ENCODE measurements at places on chromosomes 5 and 9.

- no peak for DNase-seq
These were observed 7.0 kb downstream of the TIGD6 start for GRCh38 chr5:149993471-149993870.

- no peak for DNase-seq
These were observed 159.9 kb downstream of the TMEM38B start for GRCh38 chr9:105854026-105854782.

- no peak for DNase-seq
These were observed at the start of gene IFNA14 for GRCh38 chr9:21239911-21240310. Gene IFNA14 (minus strand): TSS chr9:21240005. CDS start chr9:21239935, 70 bp downstream.

- DNase-seq = no peak
These were observed 78.1 kb upstream of the CDK20 start for GRCh38 chr9:88052321-88052965.

- DNase-seq = no peak
These were observed 108.7 kb downstream of the ZDHHC21 start for GRCh38 chr9:14584571-14584970.

- DNase-seq = no peak
These were observed 13.0 kb downstream of the STOM start for GRCh38 chr9:121357011-121357410.

DNA sequence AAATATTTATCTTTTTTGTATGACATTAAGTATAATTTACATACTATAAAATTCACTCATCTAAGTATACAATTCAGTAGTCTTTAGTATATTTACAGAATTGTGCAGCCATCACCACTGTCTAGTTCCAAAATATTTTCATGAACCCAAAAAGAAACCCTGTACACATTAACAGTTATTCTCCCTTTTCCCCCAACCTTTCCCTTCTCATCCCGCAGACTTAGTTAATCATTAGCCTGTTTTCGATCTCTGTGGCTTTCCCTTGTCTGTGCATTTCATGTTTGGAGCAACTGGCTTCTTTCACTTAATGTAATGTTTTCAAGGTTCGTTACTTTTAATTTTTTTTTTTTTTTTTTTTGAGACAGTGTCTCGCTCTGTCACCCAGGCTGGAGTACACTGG lies 37.5 kb downstream of the MTREX start:
- DNase-seq = no peak

DNA sequence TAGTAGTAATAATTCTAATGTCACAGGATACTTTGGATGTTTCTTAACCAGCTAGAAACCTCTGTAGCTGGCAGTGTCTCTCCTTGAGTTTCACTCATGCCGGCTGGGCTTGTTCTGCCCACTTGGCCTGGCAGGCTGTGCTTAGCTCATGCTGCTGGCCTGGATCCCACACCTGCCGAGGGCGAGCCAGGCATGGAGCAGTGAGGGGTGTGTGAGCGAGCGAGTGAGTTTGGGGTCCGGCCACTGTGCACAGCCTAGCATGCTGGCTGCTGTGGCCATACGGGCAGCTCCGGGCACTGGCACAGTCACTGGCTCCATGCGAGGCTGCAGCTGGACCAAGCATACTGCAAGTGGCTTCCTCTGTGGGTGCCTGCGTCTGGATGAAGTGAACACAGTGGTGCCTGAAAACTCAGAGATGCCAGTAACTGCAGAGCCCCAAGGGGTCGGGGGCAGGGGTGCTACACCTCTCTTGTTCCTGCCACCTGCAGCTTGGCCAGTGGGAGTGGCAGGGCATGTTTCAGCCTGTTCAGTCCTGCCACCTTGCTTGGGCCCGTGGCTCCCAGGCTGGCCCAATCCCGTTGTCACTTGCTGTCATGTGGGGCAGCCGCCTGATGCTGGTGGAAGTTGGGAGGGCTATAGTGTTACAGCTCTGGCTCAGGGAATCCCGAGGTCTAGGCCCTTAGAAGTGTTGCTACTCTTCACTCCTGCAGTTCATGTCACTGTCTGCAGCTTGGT lies 9.9 kb downstream of the FSD1L start:
- no peak for DNase-seq

GRCh38 chr9:70410368-70410767 lies 4.1 kb downstream of the KLF9 start:
- no peak for DNase-seq

GRCh38 chr9:127977884-127978647 lies 2.7 kb downstream of the EEIG1 start:
- DNase-seq = peak; percentile 20

DNA sequence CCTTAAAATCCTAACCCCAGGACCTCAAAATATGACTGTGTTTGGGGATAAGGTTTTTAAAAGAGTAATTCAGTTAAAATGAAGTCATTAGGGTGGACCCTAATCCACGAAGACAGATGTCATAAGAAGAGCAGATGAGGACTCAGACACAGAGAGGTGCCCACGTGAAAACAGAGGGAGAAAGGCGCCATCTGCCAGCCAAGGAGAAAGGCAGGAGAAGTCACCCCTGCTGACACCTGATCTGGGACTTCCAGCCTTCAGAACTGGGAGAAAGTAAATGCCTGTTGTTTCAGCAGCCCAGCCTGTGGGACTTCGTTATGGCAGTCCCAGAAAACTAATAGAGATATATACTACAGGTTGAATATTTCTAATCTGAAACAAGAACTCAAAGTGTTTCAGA lies 67.4 kb downstream of the ROR2 start:
- DNase-seq = no peak

DNA sequence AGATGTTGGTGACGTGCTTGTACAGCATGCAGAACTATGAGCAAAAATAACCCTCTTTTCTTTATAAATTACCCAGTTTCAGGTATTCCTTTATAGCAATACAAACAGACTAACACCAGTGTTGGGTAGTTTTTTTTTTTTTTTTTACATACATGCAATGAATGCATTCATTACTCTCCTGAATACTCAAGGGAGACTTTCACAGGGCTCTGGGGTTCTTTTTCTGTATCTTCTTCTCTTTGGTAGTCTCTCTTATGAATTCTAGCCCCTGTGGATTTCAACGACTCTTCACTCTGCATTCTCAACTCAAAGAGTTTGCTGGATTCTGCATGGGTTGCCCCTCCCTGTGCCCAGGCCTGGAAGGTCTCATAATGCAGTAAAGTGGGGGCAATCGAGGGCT lies 27.8 kb downstream of the PTTG1 start:
- DNase-seq = no peak

GRCh38 chr5:131104169-131104808 lies 60.8 kb downstream of the HINT1 start:
- DNase-seq = no peak

DNA sequence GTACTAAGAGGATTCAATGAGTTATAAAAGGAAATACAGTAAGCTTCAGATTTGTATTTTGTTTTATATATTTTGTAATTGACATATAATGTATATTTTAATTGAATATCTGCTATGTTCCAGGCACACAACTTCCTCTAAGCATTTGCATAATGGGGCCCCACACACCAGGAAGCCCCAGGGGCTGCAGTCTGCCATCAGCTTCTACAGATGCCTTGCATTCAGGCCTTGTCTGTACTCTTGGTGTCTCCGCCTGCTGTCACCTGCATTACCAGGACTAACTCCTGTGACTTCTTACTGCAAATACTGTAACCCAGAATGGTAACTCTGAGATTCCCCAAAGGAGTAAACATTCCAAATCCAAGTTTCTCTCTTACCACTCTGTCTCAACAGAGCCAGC lies 20.6 kb downstream of the ARL15 start:
- DNase-seq = no peak

DNA sequence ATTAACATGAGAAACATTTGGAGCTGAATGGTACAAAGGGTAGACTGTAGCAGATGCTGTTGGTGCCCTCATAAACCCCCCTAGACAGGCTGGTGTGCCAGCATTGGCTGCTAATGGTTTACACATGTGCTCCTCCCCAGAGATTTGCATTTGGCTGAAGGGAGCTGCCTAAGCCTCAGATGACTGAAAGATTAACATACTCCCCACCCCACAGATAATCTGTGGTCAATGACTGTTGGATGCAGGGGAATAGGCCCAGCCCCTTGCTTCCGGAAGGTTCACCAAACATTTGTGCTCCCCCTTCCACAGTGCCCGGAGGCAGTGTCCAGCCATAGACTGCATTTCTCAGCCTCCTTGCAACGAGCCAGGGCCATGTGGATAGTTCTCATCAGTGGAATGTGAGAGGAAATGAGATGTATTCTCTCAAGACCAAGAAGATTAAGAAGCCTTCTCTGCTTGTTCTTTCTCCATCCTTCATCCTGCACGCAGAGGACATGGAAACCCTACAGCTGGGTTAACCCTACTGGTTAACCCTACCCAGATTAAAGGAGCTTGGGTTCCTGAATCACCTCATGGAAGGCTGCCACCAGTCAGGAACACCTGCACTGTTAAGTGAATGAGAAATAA lies 79.6 kb downstream of the PHAX start:
- DNase-seq = peak; percentile 74

GRCh38 chr9:92612292-92612691 lies 57.6 kb downstream of the IPPK start:
- DNase-seq = no peak

DNA sequence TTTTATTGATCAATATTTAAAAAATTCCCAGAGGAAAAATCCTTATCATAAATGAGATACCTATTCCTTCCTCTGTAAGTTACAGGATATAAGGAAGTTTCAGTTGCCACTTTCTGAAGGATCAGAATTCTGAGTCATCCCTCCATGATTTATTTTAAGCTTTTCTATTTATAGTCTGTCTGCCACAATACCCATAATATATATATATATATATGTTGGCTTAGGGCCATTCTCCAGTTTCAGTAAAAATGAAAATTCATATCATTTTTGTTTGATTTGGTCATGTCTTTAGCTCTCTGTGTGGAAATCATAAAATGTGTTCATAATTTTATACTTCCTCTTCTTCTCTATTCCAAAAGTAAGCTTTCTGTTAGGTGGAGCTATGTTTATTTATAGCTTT lies 215.8 kb upstream of the CYLC2 start:
- no peak for DNase-seq

DNA sequence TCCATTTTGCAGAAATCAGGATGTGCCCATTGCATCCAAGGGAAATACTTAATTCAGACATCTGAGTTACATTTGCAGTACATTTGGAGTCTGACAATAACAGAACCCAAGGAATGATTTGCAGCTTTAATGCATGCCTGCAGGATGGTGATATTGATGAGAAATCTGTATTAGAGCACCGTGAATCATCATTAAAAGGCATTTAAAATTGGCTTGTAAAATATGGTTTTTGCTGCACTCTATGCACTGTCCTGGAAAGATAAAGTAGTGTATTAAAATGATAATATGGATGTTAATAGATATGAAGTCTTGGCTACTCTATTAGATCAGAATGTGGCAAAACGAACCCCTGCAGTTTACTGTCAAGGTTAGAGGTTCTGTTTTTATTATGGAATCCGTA lies 556.9 kb downstream of the MAT2B start:
- no peak for DNase-seq

- no peak for DNase-seq
These were observed 28.0 kb upstream of the BNC2 start for GRCh38 chr9:16898464-16898863.

- DNase-seq = no peak
These were observed 222.6 kb downstream of the MEF2C start for GRCh38 chr5:88660264-88660946.

- no peak for DNase-seq
These were observed 310.9 kb downstream of the ACTL7B start for GRCh38 chr9:108544866-108545265.

DNA sequence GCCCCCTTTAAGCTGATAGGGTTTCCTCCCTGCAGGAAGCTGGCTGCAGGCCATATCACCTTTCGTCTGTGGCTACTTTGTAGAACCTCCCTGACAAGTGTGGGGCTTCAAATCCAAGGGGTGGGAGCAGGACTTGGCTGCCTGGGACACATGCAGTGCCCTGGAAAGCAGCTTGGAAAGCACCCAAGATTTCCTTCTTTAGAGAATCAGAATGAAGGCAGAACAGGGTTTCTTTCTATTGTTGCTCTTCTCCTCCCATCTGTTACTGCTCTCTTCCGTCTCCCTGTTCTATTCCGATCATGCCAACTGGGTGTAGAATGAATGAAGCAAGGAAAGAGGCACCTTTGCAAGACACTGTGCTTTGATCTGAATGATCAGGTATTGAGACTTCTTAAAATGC lies 282.2 kb downstream of the MED10 start:
- no peak for DNase-seq

- no peak for DNase-seq
These were observed 45.0 kb upstream of the DMRTA1 start for GRCh38 chr9:22401671-22402070.

DNA sequence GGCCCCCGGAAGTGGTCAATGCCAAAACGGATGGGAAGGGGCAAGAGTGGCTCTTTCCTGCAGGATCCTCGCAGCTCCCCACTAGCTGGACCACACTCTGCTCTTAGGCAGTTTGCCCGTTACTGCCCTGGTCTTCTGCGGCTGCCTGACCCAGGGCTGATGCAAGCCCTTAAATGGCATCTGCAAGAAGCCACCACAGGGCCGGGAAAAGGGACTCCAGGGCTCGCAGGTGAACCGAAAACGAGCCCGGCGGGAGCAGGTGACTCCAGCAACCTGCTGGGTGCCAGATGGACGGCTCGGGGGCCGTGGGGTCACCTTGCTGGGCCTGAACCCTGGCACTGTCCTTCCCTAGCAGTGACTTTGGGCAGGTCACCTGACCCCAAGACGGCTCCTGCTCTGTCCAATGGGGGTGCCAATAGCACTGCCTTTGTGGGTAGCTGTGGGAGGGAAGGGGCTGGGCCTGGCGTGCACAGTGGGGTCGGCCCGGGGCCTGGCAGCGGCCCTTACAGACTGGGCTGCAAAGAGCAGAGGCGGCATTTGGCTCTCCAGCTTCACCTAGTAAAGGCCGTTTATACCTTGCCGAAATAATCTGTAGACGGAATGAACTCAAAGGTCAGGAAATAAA lies 1.3 kb downstream of the TMEM250 start:
- DNase-seq = no peak

- no peak for DNase-seq
These were observed 44.1 kb downstream of the SLC22A5 start for GRCh38 chr5:132413567-132413966.

GRCh38 chr5:59067956-59068656 lies 485.2 kb downstream of the RAB3C start:
- DNase-seq = no peak

DNA sequence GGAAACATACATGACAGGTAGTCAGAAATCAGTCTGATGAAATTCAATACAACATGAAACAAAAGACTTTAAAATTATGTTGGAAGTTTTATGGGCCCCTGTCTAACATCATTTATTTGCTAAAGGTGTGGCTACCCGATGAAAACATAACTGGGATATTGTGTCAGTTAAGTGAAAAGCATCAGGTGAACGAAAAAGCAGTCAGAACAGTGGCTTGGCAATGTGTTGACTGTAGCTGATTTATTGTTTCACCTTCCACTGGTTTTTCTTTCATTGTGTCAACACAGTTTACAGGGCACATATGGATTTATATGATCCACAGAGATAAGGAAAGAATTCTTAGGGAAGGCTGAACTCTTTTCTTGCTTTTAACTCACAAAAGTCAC lies 429.6 kb upstream of the ZNF608 start:
- no peak for DNase-seq

Data from BE2C (cell line).